Camera-type eye (tissue), 1 donor: ENCODE measurements at places on chromosomes 11 and 22. TPM values are rescaled to one million over a fixed set of nuclear protein-coding genes. Genes with fewer than 3 reads are reported as not detected.

ZNF215 gene
- 2.1 TPM for total RNA-seq

CHADL gene
- total RNA-seq = 6.0 TPM

PKDREJ gene
- 0.05 TPM for total RNA-seq

SAC3D1 gene
- 6.2 TPM for total RNA-seq

TEX54 gene
- total RNA-seq = not detected

SLC43A3 gene
- total RNA-seq = 19.0 TPM

NR1H3 gene
- total RNA-seq = 13.7 TPM

OR52I1 gene
- not detected for total RNA-seq
